Esophagus muscularis mucosa (tissue), 4 donors: ENCODE measurements at places on chromosomes 6 and 20.

DNA sequence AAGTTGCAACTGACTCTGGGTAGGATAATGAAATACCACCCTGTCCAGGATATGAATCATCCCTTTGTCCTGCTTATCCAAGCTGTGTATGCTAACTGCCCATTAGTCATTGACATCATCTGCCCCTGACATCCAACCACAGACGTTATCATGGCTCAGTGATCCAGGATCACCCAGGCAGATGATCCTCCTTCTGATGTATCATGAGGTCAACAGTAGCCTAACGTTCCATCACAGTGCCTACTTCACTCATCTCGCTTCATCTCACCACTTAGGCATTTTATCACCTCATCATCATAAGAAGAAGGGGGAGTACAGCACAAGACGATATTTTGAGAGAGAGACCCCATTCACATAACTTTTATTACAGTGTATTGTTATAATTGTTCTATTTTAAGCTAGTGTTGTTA is 13.4 kb upstream of the BTN3A2 start:
- DNase-seq = no peak

DNA sequence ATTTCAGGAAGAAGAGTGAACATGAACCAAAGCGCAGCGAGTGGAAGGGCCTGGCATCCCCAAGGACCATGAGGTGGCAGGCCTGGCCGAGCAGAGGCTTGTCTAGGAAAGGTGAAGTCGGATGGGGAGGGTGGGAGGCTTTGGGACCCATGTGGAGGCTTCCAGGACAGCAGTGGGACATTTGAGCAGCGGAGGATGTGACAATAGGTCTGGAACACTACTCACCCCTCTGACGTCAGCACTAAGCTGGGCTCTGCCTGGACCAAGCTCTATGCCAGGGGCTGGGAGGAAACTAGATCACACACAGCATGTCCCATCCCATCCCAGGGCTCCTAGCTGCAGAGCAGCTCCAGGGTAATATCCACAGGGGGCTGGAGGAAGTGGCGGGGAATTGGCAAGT is 175.3 kb upstream of the RIN2 start:
- no peak for DNase-seq

DNA sequence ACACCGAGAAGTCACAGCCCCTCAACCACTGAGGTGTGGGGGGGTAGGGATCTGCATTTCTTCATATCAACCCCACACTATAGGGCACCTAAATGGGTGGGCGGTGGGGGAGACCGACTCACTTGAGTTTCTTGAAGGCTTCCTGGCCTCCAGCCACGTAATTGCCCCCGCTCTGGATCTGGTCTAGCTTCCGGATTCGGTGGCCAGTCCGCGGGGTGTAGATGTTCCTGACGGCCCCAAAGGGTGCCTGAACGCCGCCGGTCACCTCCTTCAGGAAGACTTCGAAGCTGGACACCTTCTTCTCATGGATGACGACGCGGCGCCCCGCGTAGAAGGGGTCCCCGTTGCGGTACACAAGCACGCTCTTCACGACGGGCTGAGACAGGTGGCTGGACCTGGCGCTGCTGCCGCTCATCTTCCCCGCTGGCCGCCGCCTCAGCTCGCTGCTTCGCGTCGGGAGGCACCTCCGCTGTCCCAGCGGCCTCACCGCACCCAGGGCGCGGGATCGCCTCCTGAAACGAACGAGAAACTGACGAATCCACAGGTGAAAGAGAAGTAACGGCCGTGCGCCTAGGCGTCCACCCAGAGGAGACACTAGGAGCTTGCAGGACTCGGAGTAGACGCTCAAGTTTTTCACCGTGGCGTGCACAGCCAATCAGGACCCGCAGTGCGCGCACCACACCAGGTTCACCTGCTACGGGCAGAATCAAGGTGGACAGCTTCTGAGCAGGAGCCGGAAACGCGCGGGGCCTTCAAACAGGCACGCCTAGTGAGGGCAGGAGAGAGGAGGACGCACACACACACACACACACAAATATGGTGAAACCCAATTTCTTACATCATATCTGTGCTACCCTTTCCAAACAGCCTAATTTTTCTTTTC is at the start of gene DCDC2:
TSS of gene DCDC2 (minus strand) at position 724 of the 883 bp plus-strand sequence. CDS start at position 415, 309 bp downstream.
- no peak for DNase-seq

- no peak for DNase-seq
These were observed 272.1 kb upstream of the EYS start for GRCh38 chr6:65979120-65979519.

DNA sequence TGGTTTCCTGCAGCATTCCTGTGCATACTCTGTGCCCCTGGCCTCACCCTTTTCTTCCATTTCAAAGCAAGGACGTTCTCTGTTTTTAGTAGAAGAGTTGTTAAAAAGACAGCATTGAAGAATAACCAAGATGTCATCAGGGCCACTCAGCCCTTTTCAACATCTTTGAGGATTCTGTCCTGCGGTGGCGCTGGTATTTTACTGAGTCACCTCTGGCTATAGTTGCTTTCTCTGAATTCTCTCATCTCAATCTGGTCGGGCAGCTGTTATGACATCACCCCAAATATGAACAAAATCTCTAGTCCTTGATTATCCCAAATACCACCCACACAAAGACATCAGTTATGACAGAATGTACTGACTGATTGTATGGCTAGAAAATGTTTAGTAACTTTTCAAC is 204.2 kb downstream of the GRIK2 start:
- no peak for DNase-seq

- no peak for DNase-seq
These were observed 380.2 kb downstream of the TBC1D32 start for GRCh38 chr6:120954111-120954510.

DNA sequence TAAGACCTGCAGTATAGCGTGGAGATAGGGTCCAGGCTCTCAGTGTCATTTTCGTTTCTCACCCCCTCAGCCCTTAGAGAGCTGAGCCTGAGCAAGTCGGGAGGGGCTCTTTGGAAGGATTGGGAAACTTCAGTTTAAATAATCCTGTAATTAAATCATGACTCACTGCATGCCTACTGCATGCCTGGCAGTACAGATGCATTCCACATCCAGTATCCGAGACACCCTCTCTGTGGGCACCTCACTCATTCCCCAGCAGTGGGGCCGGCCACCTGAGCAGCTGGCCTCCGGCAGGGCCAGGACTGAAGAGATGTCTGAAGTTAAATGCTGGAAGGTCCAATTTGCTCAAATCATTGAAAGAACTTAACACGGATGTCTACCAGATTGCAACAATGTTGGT is 316.6 kb downstream of the THBS2 start:
- no peak for DNase-seq

- no peak for DNase-seq
These were observed 19.3 kb downstream of the FGD2 start for GRCh38 chr6:37024656-37025337.

GRCh38 chr6:20810727-20811108 is 276.5 kb downstream of the CDKAL1 start:
- no peak for DNase-seq

DNA sequence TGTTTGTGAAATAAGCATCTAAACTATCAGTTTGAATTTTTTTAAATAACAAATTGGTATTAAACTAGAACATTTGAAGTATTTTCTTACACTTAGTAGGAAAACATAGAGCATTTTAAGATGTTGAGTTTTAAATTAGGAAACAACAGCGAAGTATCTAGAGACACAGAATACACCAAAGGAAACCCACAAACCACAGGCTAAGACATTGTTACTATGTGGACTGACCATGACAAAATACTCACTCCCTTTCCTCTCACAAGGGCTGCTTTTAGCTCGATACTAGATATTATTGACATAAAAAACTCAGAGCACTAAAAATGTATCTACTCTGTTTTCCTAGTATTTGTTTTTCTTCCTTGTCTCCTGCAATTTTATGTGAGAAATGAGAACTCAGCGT is 266.0 kb upstream of the CITED2 start:
- no peak for DNase-seq

- no peak for DNase-seq
These were observed 261.4 kb upstream of the PRDM1 start for GRCh38 chr6:105824732-105825131.

DNA sequence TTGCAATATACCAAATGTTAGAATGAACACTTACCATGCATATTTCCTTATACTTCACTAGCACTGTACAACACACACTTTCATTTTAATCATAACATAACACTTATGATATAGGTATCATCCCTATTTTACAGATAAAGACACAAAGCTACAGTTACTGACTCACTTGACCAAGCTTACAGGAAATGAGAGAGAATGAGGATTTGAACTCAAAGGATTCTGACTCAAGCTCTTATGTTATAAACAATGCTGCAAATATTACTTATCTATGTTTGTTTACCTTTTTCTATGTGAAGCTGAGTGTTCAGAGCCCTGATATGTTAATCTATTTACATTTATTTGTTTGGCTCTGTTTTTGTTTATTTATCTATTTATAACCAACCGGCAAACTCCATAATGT is 245.4 kb downstream of the PTPRK start:
- DNase-seq = no peak

DNA sequence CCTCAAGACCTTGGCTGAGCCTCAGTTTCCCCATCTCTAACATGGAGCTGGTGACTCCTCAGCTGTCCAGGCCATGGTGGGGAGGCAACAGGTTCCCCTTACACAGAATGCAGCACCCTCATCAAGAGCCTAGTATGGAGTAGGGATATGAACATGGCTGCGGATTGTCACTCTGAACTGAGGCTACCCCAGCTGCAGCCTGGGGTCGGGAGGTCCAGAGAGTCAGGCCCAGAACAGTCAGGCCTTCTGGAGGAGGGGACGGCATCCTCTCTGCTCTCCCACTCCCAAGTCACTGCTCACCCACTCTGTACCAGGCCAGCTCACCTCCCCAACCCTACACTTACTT is 1.4 kb upstream of the FOXS1 start:
- DNase-seq = no peak

DNA sequence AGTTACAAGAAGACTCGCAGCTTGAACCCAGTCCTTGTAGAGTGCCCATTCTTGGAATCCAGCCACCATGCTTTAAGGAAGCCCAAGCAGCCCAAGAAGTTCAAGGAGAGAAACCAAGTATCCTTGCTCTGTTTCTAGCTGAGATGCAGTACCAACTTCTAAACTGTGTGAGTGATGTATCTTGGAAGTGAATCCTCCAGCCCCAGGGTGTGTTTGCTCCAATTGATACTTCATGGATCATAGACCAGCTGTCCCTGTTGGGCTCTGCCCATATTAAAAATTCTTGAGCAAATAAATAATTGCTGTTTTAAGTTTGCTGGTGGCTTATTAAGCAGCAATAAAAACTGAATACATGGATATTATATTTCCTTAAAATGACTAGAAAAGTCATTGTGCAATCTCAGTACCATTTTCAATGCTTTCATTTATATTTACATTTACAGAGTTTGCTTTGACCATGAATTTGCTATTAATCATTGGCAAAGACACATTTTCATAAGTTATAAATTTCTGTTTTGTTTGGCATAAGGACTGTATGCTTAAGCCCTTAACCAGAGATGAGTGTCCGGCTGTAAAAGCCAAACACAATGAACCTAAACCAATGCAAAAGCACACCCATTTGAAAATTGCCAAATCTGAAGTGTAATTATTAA is 9.2 kb downstream of the SPTLC3 start:
- no peak for DNase-seq

GRCh38 chr6:12229332-12229731 is 60.8 kb upstream of the EDN1 start:
- no peak for DNase-seq

DNA sequence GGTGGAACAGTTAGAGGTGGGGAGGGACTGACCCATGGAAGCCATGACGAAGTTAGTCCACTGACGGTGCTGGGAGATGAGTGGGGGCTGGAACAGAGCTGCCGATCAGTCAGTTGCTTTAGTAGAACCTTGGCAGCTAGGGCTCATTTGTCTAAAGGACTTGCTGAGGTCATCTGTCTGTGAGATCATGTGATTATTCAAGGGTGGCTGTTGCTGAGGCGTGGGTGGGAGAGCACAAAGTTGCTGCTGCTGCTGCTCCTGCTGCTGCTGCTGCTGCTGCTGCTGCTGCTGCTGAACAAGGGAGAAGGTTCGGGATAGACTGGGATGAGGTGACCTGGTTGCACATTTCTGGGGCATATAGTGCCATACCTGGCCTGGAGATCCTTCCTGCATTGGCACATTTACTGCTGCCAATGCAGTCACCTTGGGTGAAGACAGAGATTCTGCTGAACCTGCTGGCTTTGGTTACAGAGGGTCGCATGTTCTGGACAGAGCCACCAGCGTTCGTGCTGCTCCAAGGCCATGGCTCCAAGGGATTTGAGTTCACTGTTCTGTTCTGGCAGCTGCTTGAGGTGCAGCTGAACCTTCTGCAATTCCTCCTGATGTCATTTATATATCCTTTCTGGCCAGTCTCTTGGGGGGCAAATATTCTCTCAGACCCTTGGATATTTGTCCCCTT is 840.5 kb downstream of the HACE1 start:
- DNase-seq = no peak

GRCh38 chr6:10383331-10384090 is 31.4 kb downstream of the TFAP2A start:
- DNase-seq = no peak

DNA sequence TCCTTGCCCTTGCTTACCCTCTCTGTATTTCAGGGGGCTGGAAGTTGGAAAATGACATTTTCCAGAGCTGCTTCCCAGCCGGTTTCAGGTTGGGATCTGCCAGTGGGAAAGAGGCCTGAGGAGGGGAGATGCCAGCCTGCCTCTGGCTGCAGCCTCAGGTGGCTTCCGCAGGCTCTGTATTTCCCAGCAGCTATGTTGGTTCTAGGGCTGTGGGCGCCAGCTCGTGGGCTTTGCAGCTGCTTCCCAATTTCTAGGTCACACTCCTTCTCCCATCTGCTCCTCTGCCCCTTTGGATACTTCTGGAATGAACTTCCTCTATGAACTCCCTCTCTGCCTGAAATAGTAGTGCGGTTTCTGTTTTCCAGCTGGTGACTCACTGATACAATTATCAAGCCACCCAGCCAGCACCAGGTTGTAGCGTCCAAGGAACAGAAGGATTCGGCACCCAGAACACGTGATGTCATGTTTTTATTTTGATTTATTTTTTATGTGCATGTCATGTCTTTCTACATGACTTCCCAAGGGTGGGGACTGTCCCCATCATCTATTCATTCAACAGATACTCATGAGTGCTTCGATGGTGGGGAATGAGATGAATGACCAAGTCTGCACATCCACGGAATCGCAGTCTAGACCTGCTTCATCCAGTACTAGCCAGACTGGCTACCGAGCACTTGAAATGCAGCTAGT is 38.0 kb downstream of the TGM2 start:
- no peak for DNase-seq
